WTC11 (cell line): ENCODE measurements at places on chromosomes 11 and 22. TPM values are rescaled to one million over a fixed set of nuclear protein-coding genes. Genes with fewer than 3 reads are reported as not detected.
A peak's percentile ranks its signal among the peaks of the same experiment; 100 is the strongest.

DNA sequence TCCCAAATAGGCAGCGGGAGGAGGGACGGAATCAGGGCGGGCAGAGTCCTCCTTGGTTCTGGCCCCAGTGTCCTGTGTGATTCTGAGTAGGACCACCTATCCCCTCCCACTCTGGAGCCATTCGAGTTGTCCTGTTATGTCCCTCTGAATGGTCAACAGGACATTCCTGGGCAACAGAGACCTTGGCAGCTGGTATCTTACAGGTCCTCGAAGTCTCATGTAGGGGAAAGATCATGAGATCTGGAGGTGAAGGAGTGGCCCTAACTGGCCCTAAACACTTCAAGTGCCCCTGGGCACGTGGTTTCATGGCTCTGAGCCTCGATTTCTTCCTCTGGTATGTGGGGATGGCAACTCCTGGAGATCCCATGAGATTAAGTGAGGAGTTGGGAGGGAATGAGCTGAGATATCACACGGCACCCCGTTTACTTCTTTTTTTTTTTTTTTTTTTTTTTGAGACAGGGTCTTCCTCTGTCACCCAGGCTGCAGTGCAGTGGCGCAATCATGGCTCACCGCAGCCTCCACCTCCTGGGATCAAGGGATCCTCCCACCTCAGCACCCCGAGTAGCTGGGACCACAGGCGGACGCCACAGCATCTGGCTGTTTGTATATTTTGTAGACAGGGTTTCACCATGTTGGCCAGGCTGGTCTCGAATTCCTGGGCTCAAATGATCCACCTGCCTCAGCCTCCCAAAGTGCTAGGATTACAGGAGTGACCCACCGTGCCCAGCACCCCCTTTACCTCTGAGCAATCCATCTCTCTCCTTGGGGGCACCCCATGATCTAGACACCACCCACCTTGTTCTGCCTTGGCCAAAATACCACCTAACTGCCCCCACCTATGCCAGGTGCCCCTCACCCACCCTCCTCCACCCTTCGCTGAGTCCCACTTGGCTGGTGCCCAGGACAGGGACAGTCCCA is 6.8 kb downstream of the LIF start:
- no peak overlapping the region for H3K27ac ChIP-seq
- peaks cover 49% of the 10 kb centered on the region for H3K4me1 ChIP-seq
- no peaks in the 10 kb centered on the region; the same call in 1 of the 2 replicates for H3K27me3 ChIP-seq

DNA sequence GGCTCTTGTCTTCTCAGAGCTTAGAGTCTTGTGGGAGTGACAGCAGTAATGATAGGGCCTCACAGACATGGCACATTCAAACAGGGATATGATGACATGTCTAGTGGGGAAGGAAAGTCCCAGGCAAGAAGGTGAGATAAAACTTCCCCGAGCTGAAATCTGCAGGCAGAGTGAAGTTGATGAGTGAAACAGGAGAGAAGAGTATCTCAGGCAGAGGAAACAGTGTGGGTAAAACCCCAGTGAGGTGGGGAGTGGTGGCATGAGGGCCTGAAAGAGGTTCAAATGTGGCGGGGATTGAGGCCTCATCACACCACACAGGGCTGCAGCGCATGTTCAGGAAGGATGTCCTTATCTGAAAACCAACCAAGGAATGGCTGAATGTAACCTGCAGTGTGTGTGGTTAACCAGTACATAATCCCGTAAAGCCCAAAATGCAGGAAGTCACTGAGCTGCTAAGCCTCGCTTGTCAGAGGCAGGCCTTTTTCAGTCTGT is 153.8 kb upstream of the E2F8 start:
- no peak overlapping the region for H3K27ac ChIP-seq
- no peak for DNase-seq
- peaks cover 10% of the 10 kb centered on the region for H3K4me1 ChIP-seq
- no peak overlapping the region for H3K4me3 ChIP-seq
- H3K27me3 ChIP-seq, result no peaks in the 10 kb centered on the region

DNA sequence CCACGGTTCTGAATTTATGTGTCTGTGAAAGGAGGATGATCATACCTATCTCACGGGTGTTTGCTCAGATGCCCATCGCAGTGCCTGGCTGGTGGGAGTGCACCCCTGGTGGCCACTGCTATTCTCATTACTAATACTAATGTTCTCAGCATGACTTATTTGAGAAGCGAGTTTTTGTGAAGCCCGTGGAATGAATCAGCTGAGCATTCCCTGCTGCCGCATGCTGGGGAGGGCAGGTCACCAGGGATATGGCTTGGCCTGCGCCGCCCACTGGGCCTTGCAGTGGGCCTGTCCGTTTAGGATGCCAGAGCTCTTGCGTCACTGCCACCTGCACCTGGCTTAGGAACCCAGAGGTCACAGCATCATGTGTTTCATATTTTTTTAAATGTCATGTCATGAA is 16.9 kb downstream of the CTTN start:
- H3K36me3 ChIP-seq, result peaks cover 81% of the 10 kb centered on the region
- DNase-seq, result no peak
- H3K27ac ChIP-seq, result 0 out of 2 replicates have a peak overlapping the region, but pooled peaks have one; percentile 23
- no peak overlapping the region for H3K4me3 ChIP-seq
- no peaks in the 10 kb centered on the region for H3K27me3 ChIP-seq

DNA sequence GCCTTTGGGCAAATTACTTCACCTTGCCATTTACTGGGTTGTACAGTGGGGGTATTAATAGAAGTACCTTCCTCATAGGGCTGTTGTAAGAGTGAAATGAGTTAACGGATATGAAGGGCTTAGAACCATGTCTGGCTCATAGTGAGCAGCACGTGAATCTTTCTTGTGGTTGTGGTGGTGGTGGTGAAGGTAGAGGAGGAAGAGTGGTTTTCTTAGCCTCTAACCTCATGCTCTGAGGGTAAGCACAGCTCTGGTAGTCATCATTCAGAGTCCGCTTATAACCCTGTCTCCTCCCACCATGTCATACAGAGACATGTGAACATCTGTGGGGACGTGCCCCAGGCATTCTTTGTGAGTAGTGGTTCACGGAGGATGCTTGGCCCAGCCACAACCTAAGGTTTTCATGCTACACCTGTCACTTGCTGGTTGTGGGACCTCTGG is 43.6 kb downstream of the TEAD1 start:
- H3K36me3 ChIP-seq, result no peaks in the 10 kb centered on the region
- DNase-seq, result no peak
- H3K4me1 ChIP-seq, result peaks cover 89% of the 10 kb centered on the region
- H3K4me3 ChIP-seq, result no peak overlapping the region
- H3K27me3 ChIP-seq, result no peaks in the 10 kb centered on the region

- H3K4me3 ChIP-seq, result no peak overlapping the region
- H3K27me3 ChIP-seq, result peaks cover 75% of the 10 kb centered on the region
- DNase-seq, result peak; percentile 8
- H3K4me1 ChIP-seq, result 0 out of 2 replicates have a peak, but pooled peaks cover 4% of the 10 kb centered on the region
- peaks cover 7% of the 10 kb centered on the region for H3K36me3 ChIP-seq
- H3K27ac ChIP-seq, result no peak overlapping the region
These were observed 89.5 kb downstream of the CDKN1C start for GRCh38 chr11:2796091-2796490.

DNA sequence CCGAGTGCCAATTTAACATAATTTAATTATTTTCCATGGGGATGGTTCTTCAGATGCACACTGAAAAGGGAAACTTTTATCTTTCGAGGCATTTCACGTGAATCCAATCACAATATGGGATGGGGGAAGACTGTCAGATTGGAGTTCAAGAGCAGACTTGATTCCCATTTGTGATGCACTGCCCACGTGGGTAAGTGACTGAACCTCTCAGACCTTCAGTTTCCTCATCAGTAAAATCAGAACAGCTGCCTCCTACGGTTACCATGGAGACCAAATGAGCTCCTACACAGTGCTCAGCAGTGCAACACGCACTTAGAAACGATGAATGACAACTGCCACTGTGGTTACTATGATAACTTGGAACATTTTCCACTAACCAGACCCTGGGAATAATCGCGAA is 21.7 kb downstream of the KIAA0930 start:
- H3K27ac ChIP-seq, result no peak overlapping the region
- H3K36me3 ChIP-seq, result no peaks in the 10 kb centered on the region
- no peak overlapping the region for H3K4me3 ChIP-seq
- no peaks in the 10 kb centered on the region for H3K27me3 ChIP-seq
- peaks cover 12% of the 10 kb centered on the region for H3K4me1 ChIP-seq

DNA sequence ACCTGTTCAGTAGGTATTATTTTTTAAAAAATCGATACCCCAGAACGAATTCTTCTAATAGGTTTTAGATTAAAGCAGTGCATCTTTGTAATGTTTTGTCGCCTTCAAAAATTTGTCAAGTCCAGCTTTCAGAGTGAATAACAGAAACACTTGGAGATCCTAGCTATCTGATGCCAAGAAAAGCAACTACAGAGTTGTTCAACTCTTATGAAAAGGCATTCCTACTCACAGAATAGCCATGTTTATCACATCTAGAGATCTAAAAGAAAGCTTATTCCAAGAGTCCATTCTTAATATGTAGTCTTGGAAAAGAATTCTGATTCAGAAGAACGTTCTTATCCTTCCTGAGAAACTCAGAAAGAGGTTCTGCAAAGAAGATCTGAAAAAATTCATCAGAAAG is 268.5 kb downstream of the TTC28 start:
- no peak overlapping the region for H3K27ac ChIP-seq
- no peaks in the 10 kb centered on the region for H3K27me3 ChIP-seq
- DNase-seq, result no peak

GRCh38 chr11:94400050-94400449 is 1.2 kb downstream of the GPR83 start:
- H3K27ac ChIP-seq, result no peak overlapping the region
- no peaks in the 10 kb centered on the region for H3K36me3 ChIP-seq
- H3K4me3 ChIP-seq, result peak overlapping the region; percentile 74
- peaks cover 18% of the 10 kb centered on the region for H3K4me1 ChIP-seq
- DNase-seq, result no peak
- H3K27me3 ChIP-seq, result peaks cover 51% of the 10 kb centered on the region

- peaks cover 4% of the 10 kb centered on the region; the same call in 1 of the 2 replicates for H3K36me3 ChIP-seq
- H3K4me1 ChIP-seq, result peaks cover 43% of the 10 kb centered on the region
- H3K27me3 ChIP-seq, result no peaks in the 10 kb centered on the region; the same call in 1 of the 2 replicates
- H3K27ac ChIP-seq, result no peak overlapping the region
- no peak for DNase-seq
- no peak overlapping the region for H3K4me3 ChIP-seq
These were observed 4.2 kb downstream of the UBE2L3 start for GRCh38 chr22:21571679-21572078.

- peaks cover 16% of the 10 kb centered on the region for H3K4me1 ChIP-seq
- H3K36me3 ChIP-seq, result no peaks in the 10 kb centered on the region
- peaks cover 17% of the 10 kb centered on the region for H3K27me3 ChIP-seq
- DNase-seq, result no peak
These were observed 6.7 kb downstream of the SLC37A2 start for GRCh38 chr11:125069796-125070195.

DNA sequence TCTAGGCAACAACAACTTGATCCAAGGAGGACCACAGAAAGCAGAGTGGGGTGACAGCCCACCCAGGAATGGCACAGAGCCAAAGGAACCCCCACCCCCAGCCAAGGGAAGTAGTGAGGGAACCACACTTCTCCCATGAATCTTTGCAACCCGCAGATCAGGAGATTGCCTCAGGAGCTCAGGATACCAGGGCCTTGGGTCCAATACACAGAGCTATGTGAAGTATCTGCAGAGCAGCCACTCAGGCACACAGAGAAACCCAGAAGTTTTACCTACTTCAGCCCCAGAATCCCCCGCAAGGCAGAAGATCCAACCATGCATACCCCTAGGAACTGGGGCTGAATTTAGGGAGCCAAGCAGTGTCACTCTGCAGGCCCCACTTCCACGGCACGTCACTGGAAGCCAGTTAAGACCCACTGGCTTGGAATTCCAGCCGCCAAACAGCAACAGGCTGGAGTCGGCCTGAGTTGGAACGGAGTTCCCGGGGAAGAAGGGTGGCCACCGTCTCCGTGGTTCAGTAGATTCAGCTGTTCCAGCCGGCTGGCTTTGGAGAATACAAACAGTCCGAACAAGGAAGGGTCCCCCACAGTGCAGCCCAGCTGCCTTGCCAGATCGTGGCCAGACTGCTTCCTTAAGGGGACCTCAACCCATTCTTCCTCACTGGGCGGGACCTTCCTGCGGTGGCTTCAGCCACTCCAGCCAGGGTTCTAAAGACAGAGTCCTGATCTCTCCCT is 174.1 kb downstream of the TTC28 start:
- no peak overlapping the region for H3K4me3 ChIP-seq
- H3K36me3 ChIP-seq, result no peaks in the 10 kb centered on the region
- no peaks in the 10 kb centered on the region; the same call in 1 of the 2 replicates for H3K27me3 ChIP-seq
- no peak overlapping the region for H3K27ac ChIP-seq
- H3K4me1 ChIP-seq, result peaks cover 3% of the 10 kb centered on the region; the same call in 1 of the 2 replicates

- no peaks in the 10 kb centered on the region for H3K36me3 ChIP-seq
- no peaks in the 10 kb centered on the region for H3K27me3 ChIP-seq
- no peak for DNase-seq
- H3K4me3 ChIP-seq, result no peak overlapping the region
- peaks cover 51% of the 10 kb centered on the region for H3K4me1 ChIP-seq
- H3K27ac ChIP-seq, result no peak overlapping the region
These were observed 67.3 kb downstream of the PTPRJ start for GRCh38 chr11:48047616-48048015.

DNA sequence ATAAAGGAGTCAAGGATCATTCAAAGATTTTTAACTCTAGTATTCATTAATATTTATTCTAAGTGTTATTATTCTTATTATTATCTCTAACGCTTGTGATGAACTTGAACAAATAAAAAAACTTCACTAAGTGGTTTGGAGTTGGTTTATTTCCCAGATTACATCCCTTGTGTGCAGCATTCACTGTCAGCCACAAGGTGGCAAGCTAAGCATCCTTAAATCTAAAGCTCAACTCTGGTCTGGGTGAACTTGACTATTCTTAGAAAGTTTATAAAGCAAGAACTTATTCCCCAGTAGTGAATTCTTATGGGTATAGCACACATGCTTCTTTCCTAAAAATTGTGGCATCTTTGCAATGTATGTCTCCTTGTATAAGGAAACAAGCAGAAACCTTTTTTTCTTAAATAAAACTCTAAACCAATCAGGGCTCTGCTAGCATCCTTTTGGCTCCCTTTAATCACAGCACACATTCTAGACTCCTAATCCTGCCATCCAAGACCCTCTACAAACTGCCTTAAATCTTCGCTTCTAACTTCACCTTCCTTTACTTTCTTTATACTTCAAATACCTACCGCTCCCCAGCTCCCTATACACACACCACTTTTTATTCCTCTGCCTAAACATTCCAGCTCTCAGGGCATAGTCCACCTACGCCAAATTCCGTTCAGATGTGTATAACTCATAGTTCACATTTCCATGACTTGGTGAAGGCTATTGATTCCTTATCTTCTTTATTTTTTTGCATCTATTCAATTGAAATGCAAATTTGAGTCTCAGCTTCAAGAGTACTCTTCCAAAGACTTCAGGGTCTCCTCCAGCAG is 1068.8 kb downstream of the DLG2 start:
- H3K27me3 ChIP-seq, result no peaks in the 10 kb centered on the region
- no peak overlapping the region for H3K27ac ChIP-seq
- H3K4me1 ChIP-seq, result peaks cover 4% of the 10 kb centered on the region
- no peaks in the 10 kb centered on the region for H3K36me3 ChIP-seq

E2F8 gene
- total RNA-seq, result 8.5 to 10.7 TPM (median 10.4 TPM) in 3 replicates

HPS4 gene
- 41.1 to 48.1 TPM (median 42.7 TPM) in 3 replicates for total RNA-seq

AHNAK gene
- total RNA-seq, result 10.9 to 21.0 TPM (median 11.5 TPM) in 3 replicates

TCN1 gene
- not detected in 3 replicates for total RNA-seq

PIWIL4 gene
- 0.33 to 0.66 TPM (median 0.62 TPM) in 3 replicates for total RNA-seq

SHANK2 gene
- total RNA-seq, result 57.5 to 69.3 TPM (median 64.8 TPM) in 3 replicates

CLMP gene
- total RNA-seq, result 14.3 to 20.0 TPM (median 18.2 TPM) in 3 replicates

KIRREL3 gene
- 0.59 to 1.1 TPM (median 0.76 TPM) in 3 replicates for total RNA-seq

C11orf42 gene
- total RNA-seq, result not detected in 3 replicates
